Kasumi-1 (cell line): ENCODE measurements at places on chromosomes 16 and 17.
A peak's percentile ranks its signal among the peaks of the same experiment; 100 is the strongest.

DNA sequence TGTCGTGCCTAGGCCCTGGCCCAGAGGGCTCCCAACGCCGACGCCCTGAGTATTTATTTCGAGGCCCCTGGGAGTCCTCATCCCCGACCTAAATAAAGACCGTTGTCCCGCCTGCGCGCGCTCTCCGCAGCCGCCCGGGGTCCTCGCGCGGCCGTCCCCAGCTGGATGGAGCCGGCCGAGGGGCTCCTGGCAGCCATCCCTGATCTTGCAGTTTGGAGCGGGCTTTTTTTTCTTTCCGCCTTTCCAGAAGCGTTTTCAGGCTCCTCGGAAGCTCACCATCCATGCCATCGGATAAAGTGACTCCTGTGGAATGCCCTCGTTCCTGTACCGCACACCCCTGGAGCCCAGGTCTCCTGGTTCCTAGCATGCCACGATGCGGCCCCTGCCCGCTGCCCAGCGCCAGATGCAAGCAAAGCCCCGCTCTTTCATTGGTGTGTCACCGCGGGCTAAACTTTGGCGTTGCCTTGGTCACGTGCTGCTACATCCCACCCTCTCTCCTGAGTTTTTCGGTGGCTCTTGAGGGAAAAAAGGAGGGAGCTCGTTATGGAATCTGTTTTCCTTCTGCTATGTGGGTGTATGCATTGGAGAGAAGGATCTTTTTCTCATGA, 716 bp downstream of the TMEM94 start:
- peak; percentile 27 for DNase-seq

GRCh38 chr16:1645914-1646525, 32.1 kb upstream of the JPT2 start:
- DNase-seq: peak; percentile 0

GRCh38 chr17:82780971-82781893, 29.4 kb downstream of the TBCD start:
- DNase-seq: no peak

DNA sequence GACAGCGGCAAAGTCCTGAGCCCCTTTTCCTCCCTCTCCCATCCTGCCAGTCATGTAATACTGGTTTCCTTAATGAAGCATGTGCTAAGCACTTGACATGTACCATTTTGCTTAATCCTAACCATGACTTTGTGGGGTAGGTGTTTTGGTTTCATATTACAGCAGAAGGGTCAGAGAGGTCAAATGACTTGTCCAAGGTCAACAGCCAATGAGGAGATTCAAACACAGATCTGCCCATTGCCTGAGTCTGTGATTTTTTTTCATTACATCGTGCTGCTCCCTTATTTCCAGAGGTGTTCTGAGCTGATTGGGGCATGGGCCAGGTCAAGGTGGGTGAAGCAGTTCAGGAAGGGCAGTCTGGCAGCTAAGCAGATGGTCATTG, 17.6 kb upstream of the PHF12 start:
- DNase-seq: no peak

GRCh38 chr17:28743243-28744103, at the start of gene TRAF4:
TSS of gene TRAF4 (plus strand) at chr17:28744011. CDS start at chr17:28744113, 102 bp downstream.
- DNase-seq: peak; percentile 64

DNA sequence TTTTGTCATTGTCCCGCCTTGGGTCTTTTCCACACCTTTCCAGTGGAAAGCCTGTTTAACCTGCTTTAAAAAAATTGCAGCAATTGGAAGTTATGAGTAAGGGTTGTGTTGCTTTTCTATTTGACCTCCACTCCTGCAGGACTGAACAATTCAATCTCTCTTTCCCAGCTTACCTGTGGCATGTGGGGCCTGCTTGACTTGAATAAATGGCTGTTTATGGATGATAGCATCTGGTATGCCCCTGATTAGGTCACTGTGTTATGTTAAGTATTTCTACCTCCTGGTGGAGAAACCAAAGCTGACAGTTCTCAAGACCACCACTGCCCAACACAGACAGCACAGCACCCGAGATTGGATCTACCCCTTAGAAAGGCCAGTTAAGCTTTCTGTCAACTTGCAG, 64.8 kb upstream of the NOG start:
- DNase-seq: no peak

DNA sequence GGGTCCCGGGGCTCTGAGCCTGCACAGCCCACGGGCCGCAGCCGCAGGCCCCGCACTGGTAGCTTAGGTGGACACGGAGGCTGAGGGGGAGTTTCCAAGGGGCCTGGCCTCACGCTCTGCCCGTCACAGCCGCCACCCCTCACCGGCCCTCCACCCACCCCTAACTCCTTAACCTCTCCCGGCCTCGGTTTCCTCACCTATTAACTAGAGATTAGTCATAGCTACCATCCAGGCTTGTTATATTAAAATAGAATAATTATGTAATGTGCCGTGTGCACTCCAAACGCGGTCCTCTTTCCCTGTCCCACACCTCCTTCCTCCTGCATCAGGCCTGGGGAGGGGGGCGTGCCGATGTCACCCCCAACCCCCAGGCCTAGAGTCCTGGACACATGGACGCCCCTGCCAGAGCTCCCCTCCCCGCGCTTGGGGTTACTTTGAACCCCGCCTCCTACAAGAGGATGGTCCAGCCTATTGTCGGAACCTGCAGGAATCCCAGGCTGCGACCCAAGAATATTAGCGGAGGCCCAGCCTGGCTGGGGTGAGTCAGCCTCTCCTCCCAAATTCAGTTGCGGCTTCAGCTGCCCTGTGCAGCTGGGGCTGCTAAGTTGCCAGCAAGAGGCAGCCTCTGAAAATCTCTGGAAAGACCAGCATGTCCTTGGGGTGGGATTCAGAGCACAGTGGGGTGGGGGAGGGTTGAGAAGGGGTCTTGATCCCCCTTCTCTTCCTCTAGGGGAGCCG, 17.3 kb downstream of the SOCS3 start:
- DNase-seq: peak; percentile 62

- no peak for DNase-seq
These were observed 1144.9 kb upstream of the GOT2 start for GRCh38 chr16:59878999-59879398.

DNA sequence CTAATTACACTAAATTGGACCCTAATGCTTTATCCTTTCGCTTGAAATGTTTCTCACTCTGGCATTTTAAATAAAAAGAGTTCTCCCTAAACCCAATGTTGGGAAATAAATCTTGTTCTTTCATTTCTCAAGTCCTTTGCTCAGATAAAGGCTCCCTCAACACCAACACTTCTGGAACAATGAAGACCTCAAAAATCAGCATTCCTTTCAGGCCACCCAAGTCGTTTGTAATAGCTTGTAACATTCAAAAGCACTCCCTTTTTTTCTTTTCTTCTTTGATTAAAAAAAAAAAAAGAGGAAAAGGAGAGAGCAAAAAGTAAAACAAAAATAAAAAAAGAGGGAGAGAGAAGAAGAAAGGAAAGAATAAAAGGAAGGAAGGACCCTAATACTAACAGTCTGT, 23.3 kb upstream of the FOXJ1 start:
- DNase-seq: no peak

- no peak for DNase-seq
These were observed 15.6 kb downstream of the RPH3AL start for GRCh38 chr17:337022-337420.

DNA sequence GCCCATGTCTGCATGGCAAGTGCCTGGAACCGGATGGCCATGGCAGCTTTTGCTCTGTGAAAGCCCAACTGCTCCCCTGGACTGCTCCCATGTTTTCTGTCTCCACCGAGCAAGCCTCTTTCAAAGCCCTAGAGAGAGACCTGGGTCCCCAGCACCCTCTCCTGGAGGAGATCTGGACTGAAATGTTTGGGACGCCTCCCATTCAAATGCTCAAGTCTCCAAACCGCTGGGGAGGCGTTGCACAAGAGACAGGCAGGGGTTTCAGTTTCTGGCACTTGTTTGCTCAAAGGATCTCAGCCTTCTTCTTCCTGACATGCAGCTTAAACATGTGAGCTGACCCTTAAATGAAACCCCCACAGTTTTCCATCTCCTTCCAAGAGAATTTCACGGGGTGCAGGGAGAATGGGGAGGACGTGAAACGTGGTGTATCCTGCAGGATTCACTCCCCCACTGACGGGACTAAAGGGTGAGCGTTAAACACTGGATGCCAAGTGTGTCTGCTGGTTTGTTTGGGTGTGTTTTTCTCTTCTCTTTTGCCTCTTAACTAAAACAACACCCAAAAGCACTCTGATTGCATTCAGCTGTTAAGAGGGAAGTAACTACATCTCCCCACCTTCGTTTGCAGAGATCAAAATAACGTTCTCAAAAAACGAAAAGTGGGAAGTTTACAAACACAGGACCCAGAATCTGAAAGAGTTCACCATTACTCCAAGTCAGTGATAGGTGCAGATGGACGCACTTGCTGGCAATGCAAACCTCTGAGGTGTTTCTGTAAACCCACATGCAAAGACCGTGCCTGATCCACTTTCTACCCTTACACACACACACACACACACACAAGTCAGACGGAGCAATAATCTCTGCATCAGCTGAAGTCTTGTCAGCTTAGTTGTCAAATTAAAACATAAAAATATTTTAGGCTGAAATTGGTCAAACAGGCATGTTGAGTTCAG, 256.9 kb downstream of the C16orf95 start:
- DNase-seq: no peak

GRCh38 chr16:25107466-25107792, 4.1 kb upstream of the LCMT1 start:
- DNase-seq: no peak

GRCh38 chr17:64209356-64209941, 53.6 kb downstream of the TEX2 start:
- no peak for DNase-seq

DNA sequence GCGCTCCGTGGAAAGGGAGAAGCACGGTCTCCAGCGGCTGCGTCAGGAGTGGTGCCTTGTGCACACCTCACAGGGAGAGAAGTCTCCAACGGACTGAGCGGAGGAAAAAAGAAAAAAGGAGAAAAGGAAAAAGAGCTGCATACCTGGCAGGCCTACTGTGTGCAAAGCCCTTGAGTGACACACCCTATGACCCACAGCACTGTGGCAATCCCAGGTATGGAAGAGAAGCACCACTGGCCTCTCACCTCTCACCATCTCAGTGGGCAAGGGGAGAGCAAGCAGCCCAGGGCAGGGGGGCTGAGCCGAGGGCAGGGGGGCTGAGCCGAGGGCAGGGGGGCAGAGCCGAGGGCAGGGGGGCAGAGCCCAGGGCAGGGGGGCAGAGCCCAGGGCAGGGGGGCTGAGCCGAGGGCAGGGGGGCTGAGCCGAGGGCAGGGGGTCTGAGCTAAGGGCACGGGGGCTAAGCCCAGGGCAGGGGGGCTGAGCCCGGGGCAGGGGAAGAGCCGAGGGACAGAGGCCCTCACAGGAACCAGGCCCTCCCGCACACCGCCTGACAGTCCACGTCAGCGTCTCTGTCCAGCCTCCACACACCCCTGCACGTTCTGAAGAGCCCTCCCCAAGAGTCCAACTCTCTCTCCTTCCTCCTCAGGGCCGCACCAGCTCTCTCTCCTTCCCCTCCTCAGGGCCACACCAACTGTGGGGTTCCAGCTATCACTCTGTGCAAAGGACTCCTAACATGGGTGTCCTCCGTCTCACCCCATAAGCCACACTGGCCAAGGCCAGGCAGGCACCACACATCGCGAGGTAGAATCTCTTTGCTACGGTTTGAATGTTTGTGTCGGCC, 105.8 kb downstream of the ZNF778 start:
- DNase-seq: no peak

DNA sequence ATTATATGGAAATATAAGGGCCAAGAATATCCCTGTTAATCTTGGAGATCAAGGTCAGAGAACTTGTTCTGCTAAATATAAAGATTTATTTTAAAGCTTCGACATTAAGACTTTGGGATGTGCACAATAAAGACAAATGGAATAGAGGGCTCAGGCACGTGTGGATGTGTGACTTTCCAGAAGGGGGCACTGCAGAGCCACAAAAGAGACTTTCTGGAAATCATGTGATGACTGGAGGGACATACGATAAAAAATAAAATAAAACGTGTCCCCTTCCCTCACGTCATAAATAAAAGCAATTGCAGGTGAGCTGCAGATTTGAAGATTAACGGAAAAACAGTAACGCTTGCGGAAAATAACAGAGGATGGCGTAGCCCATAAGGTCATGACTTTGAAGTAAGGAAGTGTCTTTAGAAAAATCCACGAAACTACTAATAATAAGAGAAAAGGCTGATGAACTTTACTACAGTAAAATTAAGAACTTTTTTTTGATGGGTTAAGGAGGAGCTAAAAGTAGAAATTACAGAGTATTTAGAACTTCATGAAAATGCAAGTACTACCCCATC, 9.4 kb upstream of the ENGASE start:
- peak; percentile 55 for DNase-seq

DNA sequence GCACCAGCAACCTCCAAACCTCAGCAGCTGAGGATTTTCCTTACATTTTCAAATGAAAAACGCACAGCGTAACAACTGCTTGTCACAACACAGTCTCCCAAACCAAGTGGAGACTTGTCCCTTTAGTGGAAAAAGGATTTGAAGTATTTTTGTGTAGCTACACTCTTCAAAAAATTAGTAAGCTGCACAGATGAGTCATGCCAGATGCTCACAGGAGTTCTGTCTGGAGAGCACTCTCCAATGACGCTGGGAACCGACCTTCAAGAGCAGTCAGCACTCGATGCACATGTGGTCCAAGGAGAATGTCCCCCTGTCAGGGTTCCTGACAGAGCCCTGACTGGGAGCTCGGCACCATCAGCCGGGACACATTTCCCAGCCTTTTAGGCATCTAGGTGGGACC, 39.8 kb downstream of the MAP1LC3B start:
- DNase-seq: no peak
